ENCODE measurements at places on chromosomes 11 and 22. TPM values are rescaled to one million over a fixed set of nuclear protein-coding genes. Genes with fewer than 3 reads are reported as not detected.

KDM2A gene
- 116 TPM for total RNA-seq

C11orf97 gene
- total RNA-seq = not detected

C11orf86 gene
- not detected for total RNA-seq

GRCh38 chr11:18285841-18286240 lies 19.8 kb downstream of the SAA1 start:
- H3K4me1 ChIP-seq = peaks cover 10% of the 10 kb centered on the region
- H3K27me3 ChIP-seq = no peaks in the 10 kb centered on the region
- H3K36me3 ChIP-seq = peaks cover 45% of the 10 kb centered on the region
- H3K4me3 ChIP-seq = no peak overlapping the region
- H3K27ac ChIP-seq = no peak overlapping the region

GRCh38 chr11:111531136-111531535 lies 9.4 kb upstream of the LAYN start:
- no peak overlapping the region for H3K4me3 ChIP-seq
- H3K27ac ChIP-seq = peak overlapping the region; percentile 16
- peaks cover 37% of the 10 kb centered on the region for H3K4me1 ChIP-seq
- H3K27me3 ChIP-seq = peaks cover 29% of the 10 kb centered on the region

- peaks cover 15% of the 10 kb centered on the region for H3K36me3 ChIP-seq
- no peaks in the 10 kb centered on the region for H3K4me1 ChIP-seq
- no peak for DNase-seq
- no peak overlapping the region for H3K4me3 ChIP-seq
These were observed 63.2 kb downstream of the ALX4 start for GRCh38 chr11:44246726-44247125.

- no peaks in the 10 kb centered on the region for H3K36me3 ChIP-seq
- H3K4me1 ChIP-seq = no peaks in the 10 kb centered on the region
- H3K27ac ChIP-seq = no peak overlapping the region
These were observed 672.2 kb upstream of the ANO3 start for GRCh38 chr11:25659706-25660105.

GRCh38 chr22:37894939-37895670 lies 11.0 kb upstream of the MICALL1 start:
- H3K27me3 ChIP-seq = no peaks in the 10 kb centered on the region
- no peak for DNase-seq
- H3K4me1 ChIP-seq = peaks cover 25% of the 10 kb centered on the region
- H3K36me3 ChIP-seq = peaks cover 3% of the 10 kb centered on the region
